Right cardiac atrium (tissue), 5 donors: ENCODE measurements at places on chromosomes 16 and 17. TPM values are rescaled to one million over a fixed set of nuclear protein-coding genes. Genes with fewer than 3 reads are reported as not detected.

The TAF1C gene
- 36.2 TPM for polyA plus RNA-seq

The NPB gene
- 0.32 TPM for polyA plus RNA-seq

The CFAP52 gene
- not detected for polyA plus RNA-seq

The SLC5A10 gene
- polyA plus RNA-seq: 0.61 TPM

The CD7 gene
- 0.45 TPM for polyA plus RNA-seq

The ST6GALNAC2 gene
- 4.2 TPM for polyA plus RNA-seq

The SLC25A10 gene
- 18.6 TPM for polyA plus RNA-seq

The KRTAP17-1 gene
- not detected for polyA plus RNA-seq

The HSD17B2 gene
- polyA plus RNA-seq: not detected

The MFAP4 gene
- 95.2 TPM for polyA plus RNA-seq

The EVPLL gene
- polyA plus RNA-seq: not detected
